Bone marrow (tissue), 2 donors: ENCODE measurements at places on chromosomes 1 and 21.

GRCh38 chr21:35204850-35205541, 155.9 kb upstream of the RUNX1 start:
- DNase-seq, result peak; percentile 78

DNA sequence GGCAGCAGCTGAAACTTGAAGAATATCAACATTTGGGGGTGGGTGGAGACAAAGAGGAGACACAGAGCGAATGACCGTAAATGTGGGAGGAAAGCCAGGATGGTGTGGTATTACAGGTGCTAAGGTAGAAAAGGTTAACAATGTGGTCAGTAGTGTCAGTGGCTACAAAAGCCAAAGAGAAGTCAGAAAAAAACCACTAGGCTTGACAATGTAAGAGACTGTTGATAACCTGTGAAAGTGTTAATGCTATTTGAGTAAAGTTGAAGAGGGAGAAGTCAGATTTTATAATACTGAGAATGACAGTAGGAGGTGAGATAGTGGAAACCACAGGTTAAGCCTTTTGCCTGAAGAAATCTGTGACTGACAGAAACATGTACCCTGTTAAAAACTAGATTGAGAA, 120.8 kb downstream of the CLEC20A start:
- no peak for DNase-seq

DNA sequence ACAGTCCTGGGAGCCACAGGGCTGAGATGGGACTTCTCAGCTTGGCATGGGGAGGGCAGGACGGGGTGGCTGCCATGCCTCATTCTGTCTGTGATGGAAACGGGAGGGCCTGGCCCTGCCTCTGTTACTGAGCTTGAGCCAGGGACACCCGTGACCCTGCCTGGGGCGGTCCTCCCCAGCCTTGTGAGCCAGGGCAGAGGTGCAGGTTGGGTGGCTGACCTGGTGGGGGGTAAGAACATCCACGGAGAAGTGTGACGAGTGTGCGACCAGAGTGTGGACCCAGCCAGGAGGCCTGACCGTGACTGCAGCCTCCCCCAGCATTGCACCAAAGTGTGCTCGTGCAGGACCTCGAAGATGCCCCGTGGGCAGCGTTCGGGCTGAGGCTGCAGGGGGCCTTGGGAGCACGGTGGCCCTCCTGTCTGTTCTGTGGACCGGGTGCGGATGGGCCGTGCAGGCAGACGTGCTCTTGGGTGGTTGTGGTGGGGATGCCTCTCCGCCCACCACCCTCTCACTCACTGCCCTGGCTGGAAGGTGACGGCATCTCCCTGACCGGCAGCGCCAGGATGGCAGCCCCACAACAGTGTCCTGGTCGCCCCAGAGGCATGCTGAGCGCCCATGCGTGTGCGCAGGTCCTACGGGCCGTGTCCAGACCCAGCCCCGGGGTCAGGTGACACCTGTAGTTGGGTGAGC, 45.4 kb downstream of the SKI start:
- DNase-seq, result no peak

- DNase-seq, result no peak
Observed at GRCh38 chr1:10339815-10340214, 59.0 kb upstream of the PGD start.

GRCh38 chr1:31433396-31433930, 20.4 kb downstream of the SERINC2 start:
- no peak for DNase-seq

DNA sequence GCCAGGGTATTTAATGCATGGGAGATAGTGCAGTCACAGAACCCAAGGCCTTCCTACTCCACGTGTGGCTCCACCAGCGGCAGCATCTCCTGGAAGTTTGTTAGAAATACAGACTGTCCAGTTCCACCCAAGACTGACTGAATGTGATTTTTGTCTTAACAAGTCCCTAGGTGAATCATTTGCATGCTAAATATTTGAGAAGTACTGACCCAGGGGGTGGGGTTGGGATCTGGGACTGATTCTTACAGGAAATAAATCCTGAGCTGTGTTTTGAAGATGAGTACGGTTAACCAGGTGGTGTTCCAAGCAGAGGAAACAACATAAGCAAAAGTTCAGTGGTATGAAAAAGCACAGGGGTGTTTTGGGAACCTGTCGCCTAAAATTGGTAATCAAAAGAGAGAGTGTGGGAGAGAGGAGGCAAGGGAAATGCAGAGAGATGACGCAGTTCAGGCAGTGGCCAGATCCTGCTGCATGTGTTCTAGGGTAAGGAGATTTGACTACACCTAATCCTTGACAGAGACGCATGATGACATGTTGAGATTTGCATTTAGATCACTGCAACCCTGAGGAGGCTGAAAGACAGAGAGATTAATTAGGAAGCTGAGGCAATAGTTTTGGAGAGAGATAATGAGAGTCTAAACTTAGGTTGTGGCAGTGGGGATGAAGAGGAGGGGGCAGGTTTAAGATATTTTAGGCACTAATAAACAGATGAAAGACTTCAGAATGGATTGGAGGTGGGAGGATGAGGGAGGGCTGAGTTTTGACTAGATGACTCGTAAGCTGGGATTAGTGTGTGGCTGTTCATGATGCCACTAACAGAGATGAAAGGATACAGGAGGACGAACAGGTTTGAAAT, 3.7 kb upstream of the ZNF326 start:
- DNase-seq, result no peak

- no peak for DNase-seq
Observed at GRCh38 chr1:114353262-114353661, 157.7 kb downstream of the TRIM33 start.

- no peak for DNase-seq
Observed at GRCh38 chr1:89211035-89211634, 12.4 kb upstream of the GBP4 start.

DNA sequence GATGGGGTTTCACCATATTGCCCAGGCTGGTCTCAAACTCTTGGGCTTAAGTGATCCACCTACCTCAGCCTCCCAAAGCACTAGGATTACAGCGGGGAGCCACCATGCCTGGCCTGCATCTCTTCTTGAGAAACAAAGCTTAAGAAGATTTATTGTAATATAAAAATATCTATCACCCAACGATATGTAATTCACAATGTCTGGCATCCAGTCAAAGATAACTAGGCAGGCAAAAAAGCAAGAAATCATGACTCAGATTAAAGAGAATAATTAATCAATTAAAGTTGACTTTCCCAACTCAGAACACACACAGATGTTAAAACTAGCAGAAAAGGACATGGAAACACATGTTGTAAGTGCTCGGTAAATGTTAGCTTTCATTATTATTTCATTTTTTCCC, 26.5 kb upstream of the POU2F1 start:
- DNase-seq, result no peak

GRCh38 chr1:227242811-227243682, 75.2 kb downstream of the CDC42BPA start:
- no peak for DNase-seq

DNA sequence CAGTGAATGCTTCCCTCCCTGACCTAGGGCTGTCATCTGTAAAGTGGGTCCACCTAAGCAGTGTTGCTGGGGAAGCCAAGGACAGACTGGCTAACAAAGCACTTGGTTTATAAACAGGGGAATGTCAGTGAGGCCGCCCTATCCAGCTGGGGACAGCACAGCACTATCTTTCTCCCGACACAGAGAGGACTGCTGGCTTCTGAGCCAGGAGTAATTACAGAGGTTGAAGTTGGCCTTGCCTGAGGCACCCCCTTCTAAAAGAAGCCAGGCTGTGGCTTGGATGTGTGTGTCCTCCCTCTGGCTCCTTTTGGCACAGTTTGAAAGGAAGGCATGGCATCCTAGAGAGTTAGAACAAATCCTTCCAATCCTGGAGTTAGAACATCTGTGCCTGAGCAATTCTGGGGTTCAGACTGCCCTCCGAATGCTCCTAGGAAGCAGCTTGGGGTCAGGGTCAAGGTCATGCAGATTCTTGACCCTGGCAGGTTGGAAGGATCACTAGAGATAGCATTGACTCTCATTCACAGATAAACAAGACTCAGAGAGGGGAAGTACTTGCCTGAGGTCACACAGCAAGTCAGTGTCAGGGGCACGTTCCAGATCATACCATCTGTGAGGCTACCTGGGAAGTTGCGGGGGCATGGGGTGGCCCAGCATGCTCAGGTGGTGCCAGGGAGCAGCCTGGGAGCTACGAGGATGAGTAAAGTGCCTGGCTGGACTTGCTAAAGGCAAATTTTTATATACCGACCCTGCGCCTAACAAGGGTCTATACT, 1.3 kb upstream of the LDLRAP1 start:
- no peak for DNase-seq

DNA sequence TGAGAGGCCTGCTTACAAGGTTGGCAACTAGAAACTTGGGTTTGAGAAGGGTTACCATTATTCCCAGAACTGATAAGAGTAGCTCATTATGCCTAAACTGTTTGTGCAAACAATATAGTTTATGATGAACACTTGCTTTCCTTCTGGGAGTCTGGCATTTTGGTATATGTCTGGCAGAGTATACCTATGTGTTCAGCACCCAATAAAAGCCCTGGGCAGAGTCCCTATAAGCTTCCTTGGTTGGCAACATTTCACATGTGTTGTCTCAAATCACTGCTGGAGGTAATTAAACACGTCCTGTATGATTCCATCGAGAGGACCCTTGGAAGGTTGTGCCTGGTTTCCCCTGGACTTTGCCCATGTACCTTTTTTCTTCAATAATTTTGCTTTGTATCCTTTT, 39.7 kb upstream of the DMRTA2 start:
- no peak for DNase-seq

DNA sequence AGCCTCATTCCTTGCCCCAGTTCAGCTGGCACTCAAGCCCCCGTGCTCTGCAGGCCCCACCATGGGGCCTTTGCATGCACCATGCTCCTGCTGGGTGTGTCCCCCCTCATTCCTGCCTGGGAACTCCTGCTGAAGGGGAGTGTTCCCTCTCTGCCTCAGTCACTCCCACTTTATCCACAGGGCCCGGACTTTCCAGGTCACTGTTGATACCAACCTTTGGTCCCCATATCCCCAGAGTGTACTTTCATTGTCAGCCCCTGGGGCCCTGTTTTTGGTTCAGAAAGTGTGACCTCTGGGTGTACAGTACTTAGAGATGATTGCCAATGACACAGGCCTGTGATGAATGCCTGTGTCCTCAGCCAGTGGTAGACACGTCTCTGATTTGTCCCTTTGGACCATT, 2.9 kb downstream of the TTC22 start:
- no peak for DNase-seq

DNA sequence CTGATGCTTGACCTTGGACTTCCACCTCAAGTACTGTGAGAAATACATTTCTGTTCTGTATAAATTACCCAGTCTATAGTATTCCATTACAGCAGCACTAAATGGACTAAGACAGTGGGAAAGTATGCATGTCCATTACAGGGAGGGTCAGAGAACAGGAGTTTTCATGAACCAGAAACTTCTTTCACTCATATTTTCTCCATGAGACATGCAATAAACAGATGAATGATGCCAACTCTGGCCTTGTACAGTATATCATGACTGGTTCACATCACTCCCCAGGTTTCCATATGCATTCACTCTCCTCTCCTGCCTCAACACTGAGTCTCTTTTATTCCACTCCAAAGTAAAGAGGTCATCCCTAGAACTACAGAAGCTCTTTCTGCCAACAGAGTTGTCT, 4.5 kb upstream of the IFI16 start:
- DNase-seq, result no peak

DNA sequence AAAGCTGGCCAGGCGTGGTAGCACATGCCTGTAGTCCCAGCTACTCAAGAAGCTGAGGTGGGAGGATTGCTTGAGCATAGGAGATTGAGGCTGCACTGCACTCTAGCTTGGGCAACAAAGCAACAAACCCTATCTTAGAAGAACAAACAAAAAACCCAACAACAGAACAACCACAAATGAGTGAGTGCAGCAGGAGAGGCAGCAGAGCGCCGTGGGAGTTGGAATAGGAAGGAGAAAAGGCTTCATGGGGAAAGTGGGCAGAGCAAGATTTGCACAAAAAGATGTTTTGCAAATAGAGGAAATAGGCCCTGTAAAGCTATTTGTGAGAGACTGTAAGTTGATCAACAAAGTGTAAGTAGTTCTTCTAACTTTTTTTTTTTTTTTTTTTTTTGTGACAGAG, 19.6 kb downstream of the SMAP2 start:
- DNase-seq, result no peak

- no peak for DNase-seq
Observed at GRCh38 chr1:28144203-28145135, 32.0 kb downstream of the PTAFR start.

GRCh38 chr1:73868810-73869336, 329.1 kb downstream of the LRRIQ3 start:
- no peak for DNase-seq

DNA sequence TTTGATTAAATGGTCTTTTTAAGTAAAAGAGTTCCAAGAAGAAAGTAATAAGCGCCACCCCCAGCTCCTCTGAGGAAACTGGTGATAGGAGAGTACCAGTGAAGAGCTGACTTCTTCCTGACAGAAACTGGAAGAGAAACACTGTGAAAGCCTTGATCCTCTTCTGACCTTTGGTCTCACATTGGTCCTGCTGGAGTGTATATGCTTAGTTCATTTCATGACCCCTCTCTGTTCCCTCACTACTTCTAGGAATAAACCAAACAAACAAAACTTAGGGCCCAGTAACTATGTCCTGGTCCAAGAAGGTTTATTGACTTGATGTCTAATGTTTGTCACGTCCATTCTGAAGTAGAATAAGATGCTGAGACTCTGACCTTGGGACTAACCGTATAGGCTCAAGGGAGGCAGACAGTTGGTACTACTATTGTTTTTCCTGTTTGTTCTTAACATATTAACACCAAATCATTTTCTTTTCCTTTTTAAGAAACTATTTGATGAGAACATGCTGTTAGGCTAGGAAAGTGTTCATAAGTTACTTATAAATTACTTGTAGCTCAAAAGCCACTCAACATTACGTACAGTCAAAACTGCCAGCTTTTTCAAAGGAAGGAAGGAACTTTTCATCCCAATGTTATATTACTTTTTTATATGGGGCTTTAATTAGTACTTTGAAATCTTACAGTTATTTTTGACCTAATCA, 57.9 kb downstream of the MIER1 start:
- DNase-seq, result no peak

- DNase-seq, result no peak
Observed at GRCh38 chr21:39754811-39755210, 9.8 kb downstream of the IGSF5 start.

- no peak for DNase-seq
Observed at GRCh38 chr1:108570998-108571401, 11.1 kb downstream of the EEIG2 start.

- no peak for DNase-seq
Observed at GRCh38 chr1:150094734-150095265, 27.2 kb downstream of the VPS45 start.

- DNase-seq, result no peak
Observed at GRCh38 chr1:200438911-200439310, 29.1 kb upstream of the ZNF281 start.

- DNase-seq, result no peak
Observed at GRCh38 chr1:245332085-245332484, 177.3 kb downstream of the KIF26B start.

DNA sequence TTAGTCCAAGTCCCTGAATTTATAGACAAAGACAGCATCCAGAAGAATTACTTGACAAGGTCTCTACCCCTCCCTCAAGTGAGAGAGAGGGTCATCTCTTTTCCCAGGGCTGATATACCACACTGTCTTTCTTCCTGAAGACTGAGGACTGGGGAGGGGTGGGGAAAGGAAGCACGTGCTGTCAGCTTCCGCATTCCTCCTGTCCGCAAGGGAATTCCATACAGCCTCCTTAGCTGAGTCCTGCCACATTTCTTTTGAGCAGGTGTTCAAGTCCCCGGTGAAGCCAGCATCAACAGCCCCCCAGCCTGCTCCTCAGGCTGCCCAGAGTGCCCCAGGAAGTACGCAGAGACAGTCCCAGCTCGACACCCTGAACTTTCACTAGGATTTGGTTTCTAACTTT, 34.2 kb downstream of the PCAT6 start:
- no peak for DNase-seq

GRCh38 chr1:198969981-198970380, 331.1 kb downstream of the PTPRC start:
- no peak for DNase-seq
